NCI-H187 (cell line): ENCODE measurements at places on chromosomes 6 and 20.

DNA sequence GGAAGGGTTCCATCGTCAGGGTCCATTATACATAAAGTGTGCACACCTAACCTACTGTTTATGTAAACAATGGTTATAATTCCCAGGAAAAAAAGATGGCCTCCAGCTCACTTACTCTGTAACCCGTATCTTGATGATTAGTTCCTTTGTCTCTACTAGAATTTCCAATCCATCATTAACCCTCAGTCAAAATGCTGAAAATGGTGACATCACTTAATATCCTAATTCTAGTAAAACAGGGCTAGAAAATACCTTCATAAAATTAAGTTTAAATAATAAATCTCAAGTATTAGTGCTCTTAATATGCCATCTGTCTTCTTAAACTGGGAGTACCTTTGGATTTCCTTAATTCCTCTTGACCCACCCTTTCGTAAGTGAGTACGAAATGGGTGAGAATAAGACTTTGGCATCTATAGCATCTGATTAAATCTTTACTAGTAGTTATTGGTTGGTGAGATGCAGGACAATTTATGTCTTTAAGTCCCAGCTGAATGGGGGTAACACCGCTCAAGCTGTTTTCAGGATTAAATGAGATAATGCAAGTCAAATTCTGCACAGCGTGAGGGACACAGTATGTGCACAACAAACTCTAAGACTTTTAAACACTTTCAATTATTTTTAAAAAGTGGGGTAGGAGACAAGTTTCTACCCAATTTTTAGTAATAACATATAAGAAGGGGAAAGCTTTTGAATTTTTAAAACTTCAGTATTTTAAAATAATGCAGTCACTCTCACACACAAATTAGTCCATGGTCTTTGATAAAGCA lies 1.6 kb downstream of the HMGN3 start:
- DNase-seq = no peak

- no peak for DNase-seq
Measured at GRCh38 chr6:41555326-41556300, 9.4 kb downstream of the FOXP4 start.

GRCh38 chr6:119313937-119314884 lies 35.4 kb downstream of the MAN1A1 start:
- DNase-seq = no peak

- no peak for DNase-seq
Measured at GRCh38 chr20:2168946-2169345, 67.3 kb downstream of the STK35 start.

GRCh38 chr6:91198588-91199255 lies 611.9 kb upstream of the MAP3K7 start:
- no peak for DNase-seq

DNA sequence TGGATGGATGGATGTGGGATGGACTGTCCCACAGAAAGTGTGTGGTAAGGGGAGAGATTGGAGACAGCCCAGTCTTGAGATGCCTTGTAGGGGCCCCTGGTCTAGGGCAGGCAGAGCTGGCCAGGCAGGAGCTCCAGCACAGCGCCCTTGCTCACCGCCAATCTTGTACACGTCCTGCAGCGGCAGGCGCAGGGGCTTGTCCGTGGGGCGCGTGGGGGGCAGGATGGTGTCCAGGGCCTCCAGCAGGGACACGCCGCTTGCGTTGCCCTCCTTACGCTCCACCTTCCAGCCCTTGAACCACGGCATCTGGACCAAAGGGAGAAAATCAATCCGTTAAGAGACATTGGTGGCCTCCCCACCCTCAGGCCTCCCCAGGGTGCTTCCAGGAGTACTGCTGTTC lies 5.9 kb downstream of the EEF1A2 start:
- no peak for DNase-seq
